CD4-positive, alpha-beta T cell (primary cell): ENCODE measurements at places on chromosomes 7 and 10. TPM values are rescaled to one million over a fixed set of nuclear protein-coding genes. Genes with fewer than 3 reads are reported as not detected.

Gene FOXP2
- total RNA-seq: not detected

GRCh38 chr10:1402016-1402770 is 335.1 kb downstream of the ADARB2 start:
- H3K36me3 ChIP-seq: no peaks in the 10 kb centered on the region
- no peak overlapping the region for H3K4me3 ChIP-seq
- H3K27me3 ChIP-seq: no peaks in the 10 kb centered on the region
- no peaks in the 10 kb centered on the region for H3K4me1 ChIP-seq

GRCh38 chr7:101565601-101566209 is 63.4 kb downstream of the MYL10 start:
- no peaks in the 10 kb centered on the region for H3K4me1 ChIP-seq
- no peaks in the 10 kb centered on the region for H3K27me3 ChIP-seq
- no peak overlapping the region for H3K27ac ChIP-seq
- no peaks in the 10 kb centered on the region for H3K36me3 ChIP-seq
- no peak overlapping the region for H3K4me3 ChIP-seq

Gene MACC1
- total RNA-seq: 0.14 TPM

GRCh38 chr10:131781076-131781475 is 119.7 kb upstream of the PPP2R2D start:
- no peaks in the 10 kb centered on the region for H3K4me1 ChIP-seq
- no peak overlapping the region for H3K27ac ChIP-seq
- no peaks in the 10 kb centered on the region for H3K27me3 ChIP-seq
- H3K36me3 ChIP-seq: no peaks in the 10 kb centered on the region
- H3K4me3 ChIP-seq: no peak overlapping the region

DNA sequence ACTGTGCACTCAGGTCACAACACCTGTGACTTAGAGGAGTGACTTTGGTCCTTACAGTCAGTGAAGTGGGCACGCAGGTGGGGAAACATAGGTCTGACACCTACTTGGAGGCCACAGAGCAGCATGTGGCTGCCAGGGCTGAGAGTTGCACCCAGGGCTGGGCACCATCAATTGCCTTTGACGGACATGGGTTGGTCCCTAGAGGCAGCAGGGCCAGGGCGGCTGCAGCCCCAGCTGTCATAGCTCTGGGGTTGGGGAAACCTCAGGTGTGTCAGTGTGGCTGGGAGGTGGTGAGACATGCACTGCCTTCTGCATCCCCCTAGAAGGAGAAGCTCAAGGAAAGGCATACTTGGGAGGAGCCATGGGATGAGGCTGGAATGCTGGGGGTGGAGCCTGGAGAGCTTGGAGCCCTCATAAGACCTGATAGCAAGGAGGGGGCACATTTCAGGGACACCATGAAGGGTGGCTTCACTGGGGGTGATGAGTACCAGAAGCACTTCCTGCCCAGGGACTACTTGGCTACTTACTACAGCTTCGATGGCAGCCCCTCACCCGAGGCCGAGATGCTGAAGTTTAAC is at the start of gene INMT:
INMT (plus strand) TSS at position 440 of the 578 bp plus-strand sequence; CDS start at position 456, 16 bp downstream.
- H3K27me3 ChIP-seq: no peaks in the 10 kb centered on the region
- H3K36me3 ChIP-seq: no peaks in the 10 kb centered on the region
- no peak within 1 kb of the TSS for H3K4me3 ChIP-seq
- no peaks in the 10 kb centered on the region for H3K4me1 ChIP-seq
- no peak within 1 kb of the TSS for H3K27ac ChIP-seq

DNA sequence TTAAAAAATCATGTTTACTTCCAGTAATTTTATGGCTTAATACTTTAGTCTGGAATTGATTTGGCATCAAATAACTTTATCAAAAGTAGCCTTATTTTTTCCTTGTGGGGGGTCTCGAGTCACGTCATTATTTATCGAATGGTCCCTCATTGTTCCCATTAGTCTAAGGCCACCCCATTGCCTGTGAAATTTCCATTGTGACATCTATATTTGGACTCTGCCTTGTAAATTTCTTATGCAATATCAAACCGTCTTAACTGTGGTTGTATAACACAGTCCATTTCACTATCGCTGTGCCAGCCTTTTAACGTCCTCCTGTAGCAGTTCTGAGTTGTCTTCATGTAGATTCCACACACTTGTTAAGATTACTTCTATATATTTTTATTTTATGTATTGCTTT is 103.9 kb upstream of the RET start:
- no peak overlapping the region for H3K27ac ChIP-seq
- no peak overlapping the region for H3K4me3 ChIP-seq
- no peaks in the 10 kb centered on the region for H3K27me3 ChIP-seq

DNA sequence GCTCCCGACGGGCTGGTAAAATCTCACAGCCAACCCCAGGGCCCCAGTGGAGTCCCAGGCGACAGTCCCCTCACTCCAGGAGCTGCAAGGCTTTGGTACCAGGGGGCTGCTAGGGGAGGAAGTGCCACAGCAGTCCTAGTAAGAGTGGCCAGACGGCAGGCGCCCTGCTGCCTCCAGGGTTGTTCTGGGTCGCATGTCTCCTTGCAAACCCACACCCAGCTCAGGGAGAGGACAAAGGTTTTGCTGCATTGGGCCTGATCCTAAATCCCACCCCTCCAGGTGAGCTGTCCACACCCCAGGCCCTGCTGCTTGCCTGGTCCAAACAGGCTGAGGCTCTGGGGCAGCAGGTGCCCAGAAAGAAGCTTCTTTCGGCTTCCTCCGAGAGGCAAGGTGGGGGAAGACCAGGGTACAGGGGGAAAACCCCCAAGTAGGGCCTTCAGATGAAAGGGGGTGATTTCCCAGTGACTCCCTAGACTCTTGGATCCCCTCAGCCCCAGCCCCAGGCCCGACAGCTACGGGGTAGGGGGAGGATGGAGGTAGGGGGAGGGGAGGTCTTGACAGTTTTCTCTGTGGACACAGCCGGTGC is 4.2 kb upstream of the KCP start:
- H3K27me3 ChIP-seq: peaks cover 39% of the 10 kb centered on the region
- no peaks in the 10 kb centered on the region for H3K36me3 ChIP-seq
- H3K4me1 ChIP-seq: peaks cover 13% of the 10 kb centered on the region
- H3K4me3 ChIP-seq: no peak overlapping the region
- no peak overlapping the region for H3K27ac ChIP-seq
- no peak for DNase-seq

Gene ARHGAP21
- total RNA-seq: 38.4 TPM

Gene HNRNPF
- total RNA-seq: 86.5 TPM

DNA sequence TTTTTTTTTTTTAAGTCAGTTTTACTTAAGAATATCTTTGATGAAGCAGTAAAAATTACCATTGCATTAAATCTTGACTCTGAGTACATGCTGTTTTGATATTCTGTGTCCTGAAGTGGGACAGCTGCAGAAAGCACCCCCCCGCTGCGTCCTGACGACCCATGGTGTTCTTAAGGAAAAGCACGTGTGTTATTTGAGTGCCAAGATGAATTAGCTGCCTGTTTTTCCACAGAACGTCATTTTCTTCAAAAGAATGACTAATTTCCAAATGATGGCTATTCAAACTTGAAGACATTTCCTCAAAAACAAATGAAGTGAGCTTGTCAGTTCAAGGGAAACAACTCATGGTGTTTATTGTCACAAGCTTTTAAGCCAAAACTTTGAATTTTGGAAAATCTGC is 45.9 kb downstream of the CREM start:
- DNase-seq: no peak
- H3K27ac ChIP-seq: no peak overlapping the region
- no peaks in the 10 kb centered on the region for H3K36me3 ChIP-seq
- no peaks in the 10 kb centered on the region for H3K4me1 ChIP-seq
- H3K27me3 ChIP-seq: no peaks in the 10 kb centered on the region
- no peak overlapping the region for H3K4me3 ChIP-seq

- H3K27ac ChIP-seq: no peak overlapping the region
- no peaks in the 10 kb centered on the region for H3K27me3 ChIP-seq
- no peak for DNase-seq
Measured at GRCh38 chr7:94011714-94012353, 7.7 kb upstream of the BET1 start.

DNA sequence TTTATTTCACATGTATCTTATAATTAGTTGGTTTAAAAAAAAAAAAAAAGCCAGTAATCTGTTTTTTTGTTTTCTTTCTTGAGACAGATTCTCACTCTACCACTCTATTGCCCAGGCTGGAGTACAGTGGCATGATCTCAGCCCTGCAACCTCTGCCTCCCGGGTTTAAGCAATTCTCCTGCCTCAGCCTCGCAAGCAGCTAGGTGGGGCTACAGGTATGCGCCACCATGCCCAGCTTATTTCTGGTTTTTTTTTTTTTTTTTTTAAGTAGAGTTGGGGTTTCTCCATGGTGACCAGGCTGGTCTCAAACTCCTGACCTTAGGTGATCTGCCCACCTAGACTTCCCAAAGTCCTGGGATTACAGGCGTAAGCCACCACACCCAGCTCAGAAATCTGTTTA is 34.1 kb upstream of the CAPZA2 start:
- H3K27me3 ChIP-seq: no peaks in the 10 kb centered on the region
- H3K36me3 ChIP-seq: no peaks in the 10 kb centered on the region
- no peak overlapping the region for H3K27ac ChIP-seq
- DNase-seq: no peak
- H3K4me3 ChIP-seq: no peak overlapping the region

Gene RASA4B
- total RNA-seq: 31.9 TPM

Gene MUC12
- 0.60 TPM for total RNA-seq
